ENCODE measurements at places on chromosomes 13 and 19.

- no peak for DNase-seq
Observed at GRCh38 chr19:30390356-30390988, 18.3 kb downstream of the ZNF536 start.

- no peak for DNase-seq
Observed at GRCh38 chr13:27194895-27195764, 23.5 kb upstream of the USP12 start.

DNA sequence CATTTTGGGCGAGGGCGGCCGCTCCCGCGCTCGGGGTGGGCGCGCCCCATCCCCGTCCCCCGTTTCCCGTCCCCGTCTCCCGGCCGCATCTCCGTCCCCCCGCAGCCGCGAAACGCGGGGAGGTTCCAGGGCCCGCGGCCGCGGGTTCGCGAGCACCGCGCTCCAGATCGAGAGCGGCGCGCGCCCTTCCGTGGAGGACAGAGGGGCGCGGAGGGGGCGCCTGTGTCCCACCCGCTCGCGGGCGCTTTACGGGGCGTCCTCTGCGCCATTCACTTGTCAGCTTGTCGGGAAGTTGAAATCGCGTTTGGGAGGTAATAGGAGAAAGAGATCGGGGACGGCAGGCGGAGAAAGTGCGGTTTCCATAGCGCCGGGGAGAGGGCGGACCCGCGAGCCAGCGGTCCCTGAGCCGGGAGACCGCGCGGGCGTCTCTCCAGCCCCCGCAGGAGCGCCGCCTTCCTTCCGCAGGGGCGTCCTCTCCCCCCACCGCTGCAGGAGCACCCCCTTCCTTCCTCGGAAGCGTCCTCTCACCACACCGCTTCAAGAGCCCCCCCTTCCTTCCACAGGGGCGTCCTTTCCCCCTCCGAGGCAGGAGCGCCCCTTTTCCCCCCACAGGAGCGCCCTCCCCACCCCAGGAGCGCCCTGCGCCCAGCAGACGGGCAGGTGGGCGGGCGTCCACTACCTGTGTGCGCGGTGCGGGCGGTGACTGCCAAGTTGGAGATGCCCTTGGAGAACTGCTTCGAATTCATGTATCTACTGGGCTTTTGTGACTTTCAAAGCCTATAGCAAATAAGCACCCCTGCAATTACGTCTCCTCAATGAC lies 962 bp upstream of the IRS2 start:
- DNase-seq, result no peak

DNA sequence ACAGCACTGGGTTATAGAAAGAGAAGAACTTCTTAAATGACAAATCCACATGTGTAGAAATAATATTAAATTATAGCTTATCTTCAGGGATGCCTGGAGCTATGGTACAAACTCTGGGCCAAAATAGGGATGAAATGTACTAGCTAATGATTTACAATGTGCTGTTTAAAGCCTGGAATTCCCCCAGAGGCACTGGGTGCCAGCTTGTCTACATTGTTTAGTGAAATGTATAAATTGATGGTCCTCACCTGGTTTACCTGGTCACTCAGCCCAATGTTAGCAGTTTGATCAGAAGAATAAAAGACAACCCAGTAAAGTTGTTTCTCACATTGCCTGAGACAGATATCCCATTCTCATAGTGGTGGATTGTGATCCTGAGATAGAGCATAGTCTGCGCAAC lies 597.2 kb downstream of the DIAPH3 start:
- DNase-seq, result no peak

- no peak for DNase-seq
Observed at GRCh38 chr19:14952767-14953166, 11.5 kb downstream of the OR7C2 start.

GRCh38 chr13:60303166-60303565 lies 93.9 kb upstream of the TDRD3 start:
- no peak for DNase-seq

- DNase-seq, result no peak
Observed at GRCh38 chr19:55453511-55454260, 7.8 kb downstream of the ISOC2 start.

DNA sequence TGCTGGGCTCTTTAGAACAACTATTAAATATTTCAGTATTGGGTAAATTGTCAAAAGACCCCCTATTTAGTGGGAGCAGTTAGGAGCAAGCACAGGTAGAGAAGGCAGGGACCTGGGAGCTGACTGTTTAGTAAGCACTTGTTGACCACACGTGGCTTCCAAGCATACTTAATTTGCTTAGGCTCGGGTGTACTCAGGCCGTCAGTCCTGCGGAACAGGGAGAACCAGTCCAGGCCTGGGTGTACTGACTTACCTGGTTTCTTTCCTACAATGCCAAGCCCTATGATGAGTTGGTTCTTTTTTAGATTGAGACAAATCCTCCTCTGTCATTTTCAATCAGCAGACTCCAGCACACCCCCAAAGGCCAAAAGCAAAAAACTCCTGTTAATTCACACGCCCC lies 90.0 kb downstream of the WDFY2 start:
- no peak for DNase-seq

- no peak for DNase-seq
Observed at GRCh38 chr13:48108106-48108505, 13.2 kb upstream of the MED4 start.

GRCh38 chr13:102721800-102722231 lies 27.0 kb upstream of the METTL21C start:
- no peak for DNase-seq

- DNase-seq, result no peak
Observed at GRCh38 chr13:24182703-24183081, 22.2 kb downstream of the SPATA13 start.

- DNase-seq, result no peak
Observed at GRCh38 chr19:49555600-49556411, 24.6 kb downstream of the NOSIP start.

DNA sequence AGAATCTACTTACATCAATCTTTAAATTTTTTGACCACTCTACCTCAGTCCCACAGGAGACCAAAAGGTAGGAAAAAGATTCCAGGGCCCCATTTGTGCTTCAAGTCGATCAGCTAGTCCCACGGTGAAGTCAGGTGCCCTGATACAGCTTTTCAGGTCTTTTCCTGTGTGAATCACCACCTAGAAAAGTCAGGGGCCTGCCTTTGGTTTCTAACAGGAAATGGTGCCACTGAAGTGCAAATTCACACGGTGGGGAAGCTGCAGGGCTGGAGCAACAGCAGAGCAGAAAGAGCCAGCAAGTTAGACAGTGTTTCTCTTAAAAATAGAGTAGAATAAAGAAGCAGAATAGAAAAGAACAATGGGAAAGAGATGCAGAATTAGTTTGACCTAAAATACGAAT lies 107.5 kb downstream of the KLF12 start:
- DNase-seq, result no peak

GRCh38 chr13:27928353-27928804 lies 8.6 kb downstream of the PDX1 start:
- no peak for DNase-seq

DNA sequence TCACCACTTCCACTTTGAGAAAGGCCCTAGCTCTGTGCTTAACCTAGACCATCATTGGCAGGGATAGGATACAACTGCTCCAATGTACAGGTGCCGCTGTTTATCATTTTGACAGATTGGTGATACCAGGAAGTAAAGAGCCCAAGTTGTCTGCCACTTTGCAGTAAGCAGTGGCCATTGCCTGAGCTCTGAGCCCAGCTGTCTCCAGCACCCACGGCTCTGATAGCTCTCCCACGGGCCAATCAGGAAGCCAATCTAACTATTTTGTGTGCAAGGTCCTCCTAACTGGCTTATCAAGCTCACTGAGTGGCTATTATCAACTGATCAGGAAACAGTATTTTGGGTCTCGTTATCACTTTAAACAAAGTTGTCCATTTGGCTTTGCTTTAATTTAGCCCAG lies 181.1 kb downstream of the DCT start:
- DNase-seq, result no peak

- DNase-seq, result no peak
Observed at GRCh38 chr13:42973581-42973980, 18.5 kb downstream of the EPSTI1 start.

- no peak for DNase-seq
Observed at GRCh38 chr19:9945319-9945966, 9.1 kb upstream of the OLFM2 start.

DNA sequence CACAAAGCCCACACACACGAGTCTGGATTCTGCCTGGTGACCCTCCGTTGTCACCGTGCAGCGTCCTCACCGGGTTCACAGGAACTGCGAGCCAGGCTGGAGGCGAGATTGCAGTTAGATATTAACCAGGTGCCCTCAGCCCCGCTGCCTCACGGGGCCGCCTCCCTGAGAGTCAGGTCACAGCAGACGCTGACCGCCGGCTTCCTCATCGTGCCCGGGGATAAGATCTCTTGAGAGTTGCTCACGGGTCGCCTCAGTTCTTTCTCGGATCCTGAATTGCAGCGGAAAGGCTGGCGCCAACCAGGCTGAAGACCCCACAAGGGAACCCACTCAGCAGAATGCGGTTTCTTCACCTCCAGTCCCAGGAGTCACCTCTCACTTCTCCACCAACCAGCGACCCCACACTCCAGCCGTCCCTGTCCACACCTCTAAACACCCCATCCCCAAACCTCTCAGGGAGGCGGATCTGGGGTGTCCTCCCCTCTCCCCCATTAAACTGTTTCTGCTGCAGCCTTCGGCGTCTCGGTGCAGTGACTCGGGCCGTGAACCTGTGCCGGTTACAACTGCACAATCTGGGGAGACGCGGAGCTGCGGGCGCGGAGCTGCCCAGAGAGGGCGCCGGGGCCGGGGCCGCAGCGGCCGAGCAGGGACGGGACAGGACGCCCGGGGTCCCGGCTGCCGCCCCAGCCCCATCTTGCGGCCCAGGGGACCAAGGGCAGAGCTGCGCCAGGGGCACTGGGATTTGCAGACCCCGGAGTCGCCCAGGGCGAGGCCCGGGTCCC lies 591 bp downstream of the ZNF823 start:
- peak; percentile 18 for DNase-seq

- DNase-seq, result no peak
Observed at GRCh38 chr19:50890422-50891252, 17.4 kb downstream of the KLK2 start.

DNA sequence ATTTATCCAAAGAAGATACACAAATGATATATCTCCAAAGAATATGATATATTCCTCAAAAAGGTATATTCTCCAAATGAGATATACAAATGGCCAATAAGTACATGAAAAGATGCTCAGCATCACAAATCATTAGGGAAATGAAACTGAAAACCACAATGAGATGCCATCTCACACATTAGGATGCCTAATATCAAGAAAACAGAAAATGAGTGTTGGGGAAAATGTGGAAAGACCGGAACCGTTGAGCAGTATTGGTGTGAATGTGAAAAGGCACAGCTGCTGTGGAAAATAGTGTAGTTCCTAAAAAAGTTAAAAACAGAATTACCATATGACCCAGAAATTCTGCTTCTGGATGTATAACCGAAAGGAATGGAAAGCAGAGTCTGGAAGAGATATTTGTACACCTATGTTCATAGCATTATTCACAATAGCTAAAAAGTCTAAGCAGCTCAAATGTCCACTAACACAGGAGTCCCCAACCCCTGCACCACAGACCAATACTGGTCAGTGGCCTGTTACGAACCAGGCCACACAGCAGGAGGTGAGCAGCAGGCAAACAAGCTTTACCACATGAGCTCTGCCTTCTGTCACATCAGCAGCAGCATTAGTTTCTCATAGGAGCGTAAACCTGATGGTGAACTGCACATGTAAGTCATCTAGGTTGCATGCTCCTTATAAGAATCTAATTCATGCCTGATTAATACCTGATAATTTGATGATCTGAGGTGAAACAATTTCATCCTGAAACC lies 291.9 kb downstream of the PCDH20 start:
- DNase-seq, result no peak

DNA sequence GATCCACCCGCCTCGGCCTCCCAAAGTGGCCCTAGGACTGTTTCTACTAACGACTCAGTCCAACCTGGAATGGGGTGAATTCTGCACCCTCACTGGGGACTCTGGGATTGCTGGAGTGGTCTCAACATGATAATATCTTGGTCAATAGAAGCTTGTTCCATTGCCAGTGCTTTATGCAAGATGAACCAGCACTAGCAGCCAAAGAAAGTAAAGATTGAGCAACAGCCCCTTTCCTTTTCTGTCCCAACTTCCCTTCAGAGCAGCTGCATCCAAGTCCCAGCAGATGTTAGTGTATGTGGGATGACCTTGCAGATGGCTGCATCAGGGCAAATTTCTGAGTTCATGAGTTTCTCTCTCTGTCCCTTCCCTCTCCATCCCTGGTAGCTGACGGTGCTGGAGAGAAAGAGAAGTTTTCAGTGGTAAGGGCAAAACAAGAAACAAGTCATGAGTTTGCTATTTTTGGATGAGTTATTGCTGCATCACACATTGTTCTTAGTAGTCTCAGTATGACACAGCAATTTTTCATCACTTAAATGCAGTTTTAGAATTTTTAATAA lies 183.6 kb upstream of the EDNRB start:
- no peak for DNase-seq

- no peak for DNase-seq
Observed at GRCh38 chr19:51664997-51665396, 18.4 kb upstream of the SIGLEC14 start.

DNA sequence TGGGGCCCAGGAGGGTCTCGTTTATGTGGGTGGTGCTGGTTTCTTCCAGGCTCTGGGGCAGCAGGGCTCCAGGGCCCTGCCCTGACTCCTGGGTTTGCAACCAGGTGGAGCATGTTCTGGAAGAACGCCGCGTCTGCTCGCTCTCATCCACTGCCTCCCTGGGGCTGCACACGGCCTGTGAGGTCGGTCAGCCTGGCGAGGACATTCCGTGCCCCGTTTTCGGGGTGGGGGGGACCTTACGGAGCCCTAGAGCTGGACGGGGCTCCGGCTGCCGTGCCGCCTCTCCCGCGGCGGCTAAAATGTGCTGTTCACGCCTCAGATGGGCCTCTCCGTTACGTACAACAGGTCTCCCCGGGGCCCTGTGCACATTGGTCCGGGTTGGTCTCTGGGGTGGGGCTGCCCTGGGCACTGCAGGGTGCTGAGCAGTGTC lies 3.3 kb downstream of the GNA11 start:
- DNase-seq, result no peak

DNA sequence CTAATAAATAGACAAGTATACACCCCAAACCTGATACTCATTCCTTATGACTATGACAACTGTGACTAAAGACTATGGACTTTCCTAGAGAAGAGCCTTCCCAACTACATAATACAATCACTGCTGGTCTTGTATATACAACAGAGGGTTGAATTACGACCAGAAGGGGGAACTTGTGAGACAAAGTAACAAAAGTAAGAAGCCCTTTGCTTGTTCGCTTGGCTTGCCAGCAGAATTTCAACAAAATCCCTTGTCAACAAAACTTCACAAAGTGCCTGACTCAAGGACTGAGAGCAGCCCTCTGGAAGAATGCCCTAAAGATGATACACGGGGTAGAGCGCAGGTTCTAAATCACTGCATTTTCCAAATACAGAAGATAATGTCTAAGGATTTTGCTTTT lies 99.4 kb downstream of the WASF3 start:
- DNase-seq, result no peak

- DNase-seq, result no peak
Observed at GRCh38 chr13:40969169-40969901, 49.8 kb downstream of the ELF1 start.

GRCh38 chr13:43374621-43375020 lies 351.2 kb downstream of the DNAJC15 start:
- no peak for DNase-seq
